ENCODE measurements at places on chromosomes 11 and 22.

GRCh38 chr11:103959279-103959942, 77.0 kb upstream of the DDI1 start:
- no peak for DNase-seq

DNA sequence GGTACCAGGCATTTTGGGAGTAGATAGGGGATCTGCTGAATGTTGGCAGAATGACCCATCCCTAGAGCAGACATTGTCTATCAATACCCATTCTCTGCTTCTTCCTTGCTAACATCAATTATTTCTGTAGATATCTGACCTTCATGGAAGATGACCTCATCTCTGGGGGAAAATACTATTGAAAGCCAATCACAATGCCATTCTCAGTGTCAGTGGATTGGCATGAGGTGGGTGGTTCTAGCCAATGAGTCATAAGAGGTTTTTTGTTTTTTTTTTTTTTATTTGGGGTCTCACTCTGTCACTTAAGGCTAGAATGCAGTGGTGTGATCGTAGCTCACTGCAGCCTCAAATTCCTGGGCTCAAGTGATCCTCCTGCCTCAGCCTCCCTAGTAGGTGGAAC, 42.5 kb downstream of the SNX19 start:
- DNase-seq: no peak

GRCh38 chr11:10639350-10639749, 54.2 kb downstream of the IRAG1 start:
- no peak for DNase-seq

- no peak for DNase-seq
Measured at GRCh38 chr11:72240461-72241290, 3.3 kb downstream of the PHOX2A start.

- no peak for DNase-seq
Measured at GRCh38 chr11:102280245-102280833, 36.9 kb upstream of the BIRC3 start.

DNA sequence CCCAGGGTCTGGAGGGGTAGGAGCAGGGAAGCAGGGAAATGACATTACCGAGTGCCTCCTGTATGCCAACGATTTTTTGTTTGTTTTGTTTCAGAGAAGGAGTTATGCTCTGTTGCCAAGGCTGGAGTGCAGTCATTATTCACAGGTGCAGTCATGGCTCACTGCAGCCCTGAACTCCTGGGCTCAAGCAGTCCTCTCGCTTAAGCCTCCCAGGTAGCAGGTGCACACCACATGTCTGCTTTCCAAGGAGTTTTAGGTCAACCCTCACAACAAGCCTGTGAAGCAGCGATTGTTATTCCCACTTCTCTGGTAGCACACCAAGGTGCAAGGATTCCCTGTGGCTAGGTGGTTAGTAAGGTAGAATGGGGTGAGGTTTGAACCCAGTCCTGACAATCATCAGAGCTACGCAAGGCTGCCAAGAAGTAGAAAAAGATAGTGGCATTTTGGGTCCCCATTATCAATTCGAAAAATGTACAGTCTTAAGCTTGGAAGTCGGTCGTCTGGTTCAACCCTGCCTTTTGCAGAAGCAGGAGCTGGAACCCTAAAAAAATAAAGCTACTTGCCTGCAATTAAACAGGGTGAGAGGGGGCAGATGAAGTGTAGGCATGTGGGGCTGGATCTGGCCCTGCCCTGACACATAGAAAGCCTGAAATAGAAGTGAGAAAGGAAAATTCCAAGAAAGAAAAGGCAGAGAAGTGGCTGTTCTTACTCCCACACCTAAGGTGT, 9.1 kb downstream of the UCP3 start:
- no peak for DNase-seq

GRCh38 chr22:40302149-40302548, 44.2 kb upstream of the ADSL start:
- no peak for DNase-seq

DNA sequence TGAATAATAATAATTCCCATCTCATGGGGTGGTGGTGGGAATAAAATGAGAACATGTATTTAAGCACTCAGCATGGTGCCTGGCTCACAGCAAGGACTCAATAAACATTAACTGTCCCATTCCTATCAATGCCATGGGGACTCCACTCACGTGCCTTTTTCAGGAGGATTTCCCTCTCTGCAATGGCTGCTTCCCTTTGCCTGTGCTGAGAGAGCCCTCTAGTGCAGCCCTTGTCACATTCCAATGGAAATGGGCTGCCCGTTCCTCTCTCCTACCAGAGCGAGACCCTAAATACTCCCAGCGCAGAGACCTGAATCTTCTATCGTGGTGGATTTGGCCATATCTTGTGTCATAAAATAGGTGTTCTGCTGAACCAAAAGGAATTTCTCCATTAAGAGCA, 621.5 kb upstream of the B3GAT1 start:
- DNase-seq: no peak

DNA sequence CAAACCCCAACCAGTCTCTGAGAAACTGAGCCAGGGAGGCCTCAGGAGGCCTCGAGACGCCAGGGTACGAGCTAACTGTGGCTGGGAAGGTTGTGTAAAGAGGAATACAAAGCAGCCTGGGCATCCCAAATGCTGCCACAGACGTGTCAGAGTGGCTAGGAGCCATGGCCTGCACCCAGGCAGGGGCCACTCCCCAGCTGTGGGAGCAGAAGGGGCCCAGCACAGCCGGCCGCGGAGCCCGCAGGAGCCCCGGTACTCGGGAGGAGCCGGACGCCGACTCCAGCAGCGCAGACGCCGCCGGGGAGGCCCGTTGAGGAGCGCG, 349.8 kb upstream of the B3GAT1 start:
- no peak for DNase-seq

GRCh38 chr11:60915248-60915914, 1.4 kb downstream of the TMEM109 start:
- peak; percentile 49 for DNase-seq

DNA sequence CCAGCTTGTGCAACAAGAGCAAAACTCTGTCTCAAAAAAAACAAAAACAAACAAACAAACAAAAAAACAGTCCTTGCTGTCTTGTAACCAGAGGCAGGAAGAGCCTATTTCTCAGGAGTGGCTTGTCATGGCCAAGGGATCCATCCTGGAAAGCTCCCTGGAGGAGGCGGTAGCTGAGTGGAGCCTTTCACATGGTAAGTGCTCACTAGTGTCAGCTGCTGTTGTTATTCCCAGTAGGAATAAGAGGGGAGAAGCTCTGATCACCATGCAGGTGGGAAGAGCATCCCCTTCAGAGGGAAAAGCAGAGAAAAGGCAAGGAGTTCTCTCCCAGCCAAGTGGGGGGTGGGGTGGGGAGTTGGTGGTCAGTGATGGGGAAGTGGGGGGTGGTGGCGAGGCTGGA, 54.6 kb upstream of the WNT7B start:
- DNase-seq: no peak

GRCh38 chr11:468493-468892, 18.4 kb downstream of the PTDSS2 start:
- DNase-seq: no peak

GRCh38 chr11:8392166-8392565, 128.5 kb upstream of the LMO1 start:
- no peak for DNase-seq
